ENCODE measurements at places on chromosomes 11 and 22.

GRCh38 chr22:20079745-20080444 lies at the start of gene DGCR8:
Gene DGCR8, plus strand, starts transcription at chr22:20080241. Its CDS starts 5,723 bp downstream, at chr22:20085964.
- DNase-seq = peak; percentile 90

- DNase-seq = no peak
Observed at GRCh38 chr11:105975128-105975527, 46.9 kb downstream of the MSANTD4 start.

DNA sequence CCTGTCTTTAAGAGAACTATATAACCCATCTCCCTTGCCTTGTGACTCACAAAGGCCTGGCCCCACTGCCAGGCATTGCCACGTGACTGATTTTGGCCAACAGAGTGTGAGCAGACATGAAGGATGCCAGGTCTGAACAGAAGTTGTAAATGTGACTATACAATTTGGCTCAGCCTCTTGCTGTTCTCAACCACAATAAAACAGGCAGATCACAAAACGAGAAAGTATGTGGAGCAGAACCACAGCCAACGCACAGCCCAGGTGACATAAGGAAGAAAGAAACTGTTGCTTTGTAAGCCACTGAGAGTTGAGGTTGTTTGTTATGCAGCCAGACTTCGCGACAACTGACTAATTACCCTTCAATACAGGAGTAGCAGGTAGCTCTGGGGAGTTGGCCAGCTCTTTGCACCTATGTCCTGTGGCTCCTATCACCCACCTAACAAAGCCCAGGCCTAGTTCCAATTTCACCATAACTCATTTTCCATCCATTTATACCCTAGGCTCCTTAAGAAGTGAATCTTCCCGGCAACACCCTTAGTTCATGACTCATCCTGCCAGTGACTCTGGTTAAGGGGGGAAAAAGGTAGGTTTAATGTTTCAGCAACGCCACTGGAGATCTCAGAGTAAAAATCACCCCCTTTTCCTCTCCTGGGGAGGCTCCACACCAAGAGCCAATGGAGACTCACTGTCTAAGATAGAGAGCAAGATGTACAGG lies 53.7 kb downstream of the GALNT18 start:
- DNase-seq = peak; percentile 62

GRCh38 chr11:72673943-72674828 lies at the start of gene PDE2A:
Gene PDE2A, minus strand, starts transcription at chr11:72674422. Its CDS starts 215 bp downstream, at chr11:72674207.
- DNase-seq = no peak

DNA sequence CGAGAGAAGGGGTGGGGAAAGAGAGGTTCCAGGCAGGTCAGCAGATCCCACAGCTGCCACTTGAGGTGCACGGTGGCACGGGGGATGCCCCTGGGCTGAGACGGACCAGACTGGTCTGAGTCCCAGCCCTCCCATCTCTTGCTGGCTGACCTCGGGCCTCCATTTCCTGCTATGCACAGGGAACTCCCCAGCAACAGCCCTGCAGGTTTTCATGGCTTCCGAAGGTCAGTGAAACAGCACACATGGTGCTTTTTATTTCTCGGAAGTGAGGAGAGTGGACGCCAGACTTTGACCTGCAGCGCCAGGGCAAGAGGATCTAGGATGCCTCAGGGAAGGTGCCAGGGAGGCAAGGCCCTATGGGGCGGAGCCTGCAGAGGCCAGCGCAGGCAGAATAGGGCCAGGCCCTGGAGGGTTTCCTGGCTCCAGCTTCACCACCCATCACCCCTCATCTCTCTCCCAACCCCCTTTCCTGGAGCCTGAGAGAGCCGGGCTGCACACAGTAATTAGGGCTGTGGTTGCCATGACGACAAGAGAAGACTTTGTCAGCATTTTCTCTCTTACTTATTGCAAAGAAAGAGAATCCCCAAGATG lies 29.5 kb downstream of the SLC22A12 start:
- DNase-seq = peak; percentile 67

DNA sequence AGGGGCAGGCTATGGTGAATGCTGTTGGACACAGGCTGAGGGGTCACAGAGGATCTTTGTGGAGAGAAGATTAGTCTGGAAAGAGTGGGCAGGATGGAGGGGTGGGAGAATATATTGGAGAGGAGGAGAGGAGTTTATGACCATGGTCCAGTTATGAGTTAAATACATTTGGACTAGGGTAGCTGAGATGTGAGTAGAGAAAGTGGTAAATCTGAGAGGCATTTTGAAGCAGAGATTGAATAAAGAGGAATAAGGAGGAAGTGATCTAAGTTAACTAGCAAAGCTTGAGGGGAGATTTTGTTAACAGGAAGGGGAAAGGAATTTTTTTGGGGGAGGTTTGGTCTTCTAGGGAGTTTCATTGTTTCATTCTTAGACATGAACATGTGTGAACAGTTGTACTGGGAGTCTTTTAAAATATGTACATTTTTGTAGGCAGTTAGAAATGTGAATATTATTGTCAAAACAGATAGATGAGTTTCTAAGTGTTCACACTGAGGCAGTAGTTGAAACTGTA lies 43.1 kb upstream of the EED start:
- no peak for DNase-seq

DNA sequence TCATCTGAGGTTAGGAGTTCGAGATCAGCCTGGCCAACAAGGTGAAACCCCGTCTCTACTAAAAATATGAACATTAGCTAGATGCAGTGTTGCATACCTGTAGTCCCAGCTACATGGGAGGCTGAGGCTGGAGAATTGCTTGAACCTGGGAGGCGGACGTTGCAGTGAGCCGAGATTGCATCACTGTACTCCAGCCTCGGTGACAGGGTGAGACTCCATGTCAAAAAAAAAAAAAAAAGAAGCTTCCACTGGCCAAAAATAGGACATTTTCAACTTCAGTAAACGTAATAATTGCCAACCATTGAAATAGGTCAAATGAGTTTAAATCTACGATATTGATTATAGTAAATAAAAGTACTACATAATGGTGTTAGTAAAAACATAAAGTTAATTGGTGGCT lies 6.8 kb downstream of the BAIAP2L2 start:
- DNase-seq = no peak

DNA sequence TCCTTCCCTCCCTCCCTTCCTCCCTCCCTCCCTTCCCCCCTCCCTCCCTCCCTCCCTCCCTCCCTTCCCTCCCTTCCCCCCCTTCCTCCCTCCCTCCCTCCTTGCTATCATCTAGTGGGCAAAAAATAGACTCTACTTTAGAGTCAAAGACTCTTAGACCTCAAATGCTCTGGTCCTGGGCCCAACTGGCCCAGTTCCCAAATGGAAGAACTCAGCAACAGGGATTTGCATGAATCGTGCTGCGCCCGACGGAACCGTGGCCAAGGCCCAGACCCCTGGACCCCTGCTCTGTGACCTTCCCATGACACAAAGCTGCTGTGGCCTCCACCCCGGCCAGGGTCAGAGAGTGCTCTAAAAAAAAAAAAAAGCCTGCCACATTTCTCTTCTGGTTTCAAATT lies 97.4 kb downstream of the WNT7B start:
- peak; percentile 13 for DNase-seq

DNA sequence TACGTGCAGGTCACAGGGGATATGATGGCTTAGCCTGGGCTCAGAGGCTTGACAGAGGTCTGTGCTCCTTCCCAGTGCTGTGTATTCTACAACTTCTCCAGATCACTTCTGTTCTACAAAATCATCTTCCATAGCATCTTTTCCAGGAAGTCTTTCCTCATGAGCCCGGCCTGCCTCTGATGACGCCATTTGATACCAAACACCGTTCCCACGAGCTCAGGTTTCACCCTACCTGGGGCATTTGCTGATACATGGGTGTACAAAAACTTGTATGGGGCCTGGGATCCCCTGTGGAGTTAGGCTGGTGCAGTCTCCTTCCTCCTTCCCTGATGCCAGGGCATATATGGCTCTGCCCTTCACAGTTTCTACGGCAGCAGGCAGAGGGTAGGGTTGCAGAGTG lies 78.7 kb downstream of the NECTIN1 start:
- no peak for DNase-seq

- DNase-seq = no peak
Observed at GRCh38 chr11:78851878-78852586, 277.4 kb upstream of the NARS2 start.

DNA sequence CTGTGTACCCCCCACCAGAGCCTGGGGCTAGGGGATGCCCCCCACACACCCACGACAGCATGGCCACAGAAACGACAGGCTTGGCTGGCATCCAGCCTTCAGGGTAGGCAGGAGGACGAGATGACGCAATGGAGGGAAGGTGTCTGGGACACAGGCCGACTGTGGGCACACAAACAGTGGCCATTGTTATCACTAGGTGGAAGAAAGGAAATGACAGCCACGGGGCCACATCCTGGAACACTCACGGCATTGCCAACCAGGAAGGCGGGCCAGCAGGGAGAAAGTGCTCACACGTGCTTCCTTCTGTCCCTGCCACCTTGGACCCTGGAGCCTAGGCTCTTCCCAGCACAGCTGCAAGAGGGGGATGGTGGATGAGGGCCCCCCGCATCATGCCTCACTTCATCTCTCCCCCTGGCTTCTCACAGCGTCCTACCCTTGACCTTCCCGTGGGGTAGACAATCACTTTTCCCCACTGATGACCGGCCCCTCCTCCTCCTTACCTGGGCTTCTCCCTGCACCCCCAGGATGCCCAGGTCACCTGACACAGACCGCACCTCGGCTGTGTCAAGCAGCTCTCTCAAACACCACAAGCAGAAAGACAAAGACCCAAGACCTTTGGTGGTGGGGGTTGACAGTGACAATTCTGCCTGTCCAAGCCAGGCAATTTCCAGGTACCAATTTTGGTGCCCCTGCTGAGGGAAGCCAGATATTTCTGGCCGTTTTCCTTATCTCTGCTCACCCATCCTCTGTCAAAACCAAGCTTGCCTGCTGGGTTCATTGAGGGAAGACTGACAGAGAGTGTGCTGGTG lies 8.6 kb downstream of the PLA2G6 start:
- DNase-seq = peak; percentile 43

DNA sequence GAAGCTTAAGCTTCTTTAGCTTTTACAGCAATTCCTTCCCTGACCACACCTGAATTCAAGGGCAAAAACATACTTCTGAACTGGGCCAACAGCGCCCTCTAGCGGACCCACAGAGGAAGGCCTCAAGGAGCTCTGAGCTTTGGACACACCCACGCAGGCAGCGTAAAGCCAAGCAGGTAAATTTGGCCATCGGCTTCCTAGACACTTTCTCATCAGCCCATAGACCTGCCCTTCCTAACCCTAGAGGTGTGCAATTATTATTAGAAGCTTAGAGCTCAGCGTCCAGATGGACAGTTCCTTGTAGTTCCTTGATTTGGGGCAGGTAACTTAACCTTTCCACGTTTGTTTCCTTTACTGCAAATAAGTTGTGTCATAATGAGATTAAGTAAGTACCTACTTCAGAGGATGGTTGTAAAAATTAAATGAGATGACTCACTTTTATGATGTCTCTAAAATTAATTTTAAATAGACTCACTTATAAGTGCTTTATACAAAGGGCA lies 25.7 kb upstream of the HMGXB4 start:
- DNase-seq = peak; percentile 22

GRCh38 chr11:93736129-93736528 lies 5.2 kb downstream of the TAF1D start:
- no peak for DNase-seq

DNA sequence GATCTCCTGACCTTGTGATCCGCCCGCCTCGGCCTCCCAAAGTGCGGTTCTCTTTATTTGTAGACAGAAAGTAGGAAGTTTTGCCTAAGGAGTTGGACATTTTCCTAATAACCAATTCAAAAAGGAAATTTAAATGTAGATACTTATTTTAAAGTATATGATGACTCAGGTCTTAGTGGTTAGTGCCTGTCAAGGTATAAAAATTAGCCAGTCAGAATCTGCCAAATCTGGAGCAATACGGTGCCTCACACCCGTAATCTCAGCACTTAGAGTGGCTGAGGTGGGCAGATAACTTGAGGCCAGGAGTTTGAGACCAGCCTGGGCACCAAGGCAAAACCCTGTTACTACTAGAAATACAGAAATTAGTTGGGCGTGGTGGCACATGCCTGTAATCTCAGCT lies 86.7 kb upstream of the RASSF10 start:
- no peak for DNase-seq

DNA sequence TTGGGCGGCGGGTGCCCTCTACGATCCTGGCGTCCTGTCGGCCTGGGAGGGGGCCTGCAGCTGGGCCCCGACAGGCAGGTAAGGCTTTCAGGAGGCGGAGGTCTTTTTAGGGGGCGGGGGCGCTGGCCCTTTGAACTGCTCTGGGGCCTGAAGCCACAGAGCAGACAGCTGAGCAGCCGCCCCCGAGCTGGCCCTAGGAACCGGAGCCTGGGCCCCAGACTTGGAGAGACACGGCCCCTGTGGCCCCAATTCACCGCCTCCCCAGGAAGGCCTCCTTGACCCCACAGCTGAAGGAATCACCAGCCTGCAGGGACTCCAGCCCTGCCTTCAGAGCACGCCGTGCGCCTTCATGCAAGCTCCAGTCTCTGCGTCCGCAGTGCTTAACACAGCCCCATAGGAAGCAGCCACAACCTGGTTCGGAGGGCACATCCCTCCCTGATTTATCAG lies 618 bp upstream of the CERK start:
- DNase-seq = peak; percentile 42

- DNase-seq = no peak
Observed at GRCh38 chr11:68406324-68407313, 53.9 kb upstream of the PPP6R3 start.

DNA sequence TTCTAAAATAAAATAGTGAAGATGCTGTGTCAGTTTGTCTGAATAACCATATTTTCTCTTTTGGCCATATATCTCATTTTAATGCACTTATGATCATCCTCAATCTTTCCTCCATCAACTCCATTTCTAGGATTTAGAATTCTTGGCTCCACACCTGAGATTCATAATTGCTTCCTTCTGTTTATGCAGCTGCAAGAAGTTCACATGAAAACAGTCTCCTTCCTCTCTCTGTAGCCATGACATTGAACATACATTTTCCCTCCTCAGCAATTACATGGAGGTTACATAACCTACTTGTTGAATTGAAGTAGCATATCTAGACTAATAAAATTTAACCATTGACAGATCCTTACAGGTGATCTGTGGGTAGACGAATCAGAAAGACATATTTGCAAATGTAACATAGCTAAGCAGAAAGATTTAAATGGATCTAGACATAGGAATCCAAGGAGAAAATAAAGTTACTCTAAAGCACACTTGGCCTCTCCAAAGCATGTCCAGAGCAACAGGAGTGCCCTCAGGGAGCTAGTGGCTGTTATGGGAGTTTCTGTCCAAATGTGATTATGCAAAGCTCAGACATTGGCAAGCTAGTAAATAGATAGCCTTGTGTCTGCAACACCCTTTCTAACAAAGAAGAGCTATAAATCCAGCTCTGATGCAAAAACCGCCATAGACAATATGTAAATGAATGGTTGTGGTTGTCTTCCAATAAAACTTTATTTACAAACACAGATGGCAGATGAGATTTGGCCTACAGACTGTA lies 119.9 kb upstream of the MPPED2 start:
- no peak for DNase-seq

Data from uterus (tissue), 4 donors.